ENCODE measurements at places on chromosomes 2 and 18. TPM values are rescaled to one million over a fixed set of nuclear protein-coding genes. Genes with fewer than 3 reads are reported as not detected.

Gene WDR54
- total RNA-seq, result 16.4 TPM

DNA sequence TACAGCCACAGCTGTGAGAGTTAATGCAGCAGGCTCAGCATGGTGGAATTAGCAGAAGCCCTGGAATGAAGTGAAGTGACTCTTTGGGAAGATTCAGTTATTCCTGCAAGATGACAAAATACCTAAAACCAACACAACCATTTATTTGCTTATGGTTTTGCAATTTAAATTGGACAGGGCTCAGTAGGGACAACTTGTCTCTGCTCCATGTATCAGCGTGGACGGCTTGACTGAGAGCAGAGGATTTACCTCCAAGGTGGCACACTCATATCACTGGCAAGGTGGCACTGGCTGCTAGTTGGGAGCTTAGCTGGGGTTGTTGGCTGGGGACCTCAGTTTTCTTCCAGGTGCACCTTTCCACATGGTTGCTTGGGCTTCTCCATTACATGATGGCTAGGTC, 58.3 kb downstream of the LTBP1 start:
- no peak for DNase-seq
- H3K27me3 ChIP-seq, result no peaks in the 10 kb centered on the region
- H3K27ac ChIP-seq, result no peak overlapping the region
- H3K4me3 ChIP-seq, result no peak overlapping the region

- H3K36me3 ChIP-seq, result peaks cover 44% of the 10 kb centered on the region
- peak overlapping the region; percentile 81 for H3K4me3 ChIP-seq
- peak; percentile 22 for DNase-seq
- H3K27ac ChIP-seq, result peak overlapping the region; percentile 84
Measured at GRCh38 chr2:127884436-127884835, 1.3 kb downstream of the AMMECR1L start.

Gene MPHOSPH10
- total RNA-seq, result 31.4 TPM

Gene DSG4
- not detected for total RNA-seq

GRCh38 chr18:36798738-36799473, 29.9 kb downstream of the TPGS2 start:
- no peaks in the 10 kb centered on the region for H3K27me3 ChIP-seq
- no peak overlapping the region for H3K27ac ChIP-seq
- no peak for DNase-seq
- no peaks in the 10 kb centered on the region for H3K4me1 ChIP-seq
- H3K4me3 ChIP-seq, result no peak overlapping the region

Gene ASXL3
- total RNA-seq, result not detected

Gene TEKT4
- not detected for total RNA-seq

All from MCF 10A (cell line).